GOT3 (cell line): ENCODE measurements at places on chromosomes 5 and 9.
A peak's percentile ranks its signal among the peaks of the same experiment; 100 is the strongest.

GRCh38 chr5:146944764-146945616 is 66.4 kb upstream of the PPP2R2B start:
- no peak for DNase-seq

- DNase-seq, result no peak
These were observed 10.8 kb downstream of the NOTCH1 start for GRCh38 chr9:136535070-136535469.

DNA sequence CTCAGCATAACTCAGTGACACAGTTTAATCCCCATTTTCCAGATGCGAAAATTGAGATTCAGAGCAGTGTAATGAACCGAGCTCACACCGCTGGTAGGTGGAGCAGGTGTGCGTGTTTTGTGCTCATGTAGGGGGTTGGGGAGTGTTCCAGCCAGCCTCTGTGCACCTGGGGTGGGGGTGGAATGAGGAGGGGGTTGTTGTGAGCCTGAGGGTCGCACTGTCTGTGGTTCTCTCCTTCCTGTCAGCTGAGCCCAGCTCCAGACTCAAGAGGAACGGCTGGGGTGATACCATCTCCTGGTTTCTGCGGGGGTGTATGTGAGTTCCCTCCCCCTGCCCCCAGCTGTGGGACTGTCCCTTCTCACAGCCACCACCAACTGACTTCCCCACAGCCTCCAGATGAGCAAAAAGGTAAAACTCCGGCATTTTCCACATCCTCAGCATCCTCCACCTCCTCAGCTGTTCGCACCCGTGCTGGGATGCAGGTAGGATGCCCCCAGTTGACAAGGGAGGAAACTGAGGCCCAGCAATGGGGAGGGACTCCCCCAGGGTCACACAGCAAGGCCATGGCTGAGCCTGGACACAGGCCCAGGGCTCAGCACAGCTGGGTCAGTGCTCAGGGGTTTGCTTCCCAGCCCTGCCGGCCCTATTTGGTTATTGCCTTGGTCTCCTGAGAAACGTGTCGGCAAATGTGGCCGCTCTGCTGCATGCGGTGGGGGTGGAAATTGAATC is 2.1 kb downstream of the SH2D3C start:
- DNase-seq, result no peak

DNA sequence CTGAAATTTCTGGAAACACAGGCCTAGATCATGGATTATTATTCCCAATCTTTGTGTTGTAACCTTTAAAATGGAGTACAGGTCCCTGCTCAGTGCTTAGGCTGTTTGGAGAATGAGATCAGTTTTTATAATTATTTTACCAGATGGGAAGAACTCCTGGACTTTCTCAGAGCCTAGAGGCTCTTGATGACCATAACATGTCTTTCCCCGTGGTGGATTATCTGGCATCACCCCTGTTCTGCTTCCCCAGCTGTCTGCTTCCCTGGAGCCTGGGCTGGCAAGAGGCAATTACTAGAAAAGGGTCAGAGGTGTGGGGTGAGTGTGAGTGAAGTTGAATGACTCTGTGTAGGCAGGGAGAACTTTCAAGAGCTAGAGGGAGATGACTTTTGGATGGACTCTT is 143.0 kb downstream of the CARTPT start:
- DNase-seq, result no peak

GRCh38 chr5:18113721-18114120 is 479.5 kb downstream of the TAF11L14 start:
- DNase-seq, result no peak

DNA sequence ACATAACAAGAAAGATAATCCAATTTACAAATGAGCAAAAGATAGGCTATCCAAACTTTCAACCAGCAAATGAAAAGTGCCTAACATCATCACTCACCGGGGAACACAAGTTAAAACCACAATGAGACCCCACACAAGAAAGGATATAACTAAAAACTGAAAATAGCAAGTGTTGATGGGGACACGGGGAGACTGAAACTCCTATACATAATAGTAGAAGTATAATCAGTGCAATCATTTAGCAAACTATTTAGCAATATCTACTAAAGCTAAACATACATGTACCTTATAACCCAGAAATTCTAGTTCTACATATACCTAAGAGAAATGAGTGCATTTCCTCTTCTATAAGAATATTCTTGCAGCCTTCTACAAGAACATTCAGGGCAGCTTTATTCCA is 72.5 kb downstream of the RICTOR start:
- no peak for DNase-seq

GRCh38 chr5:138724470-138725146 is 28.6 kb upstream of the CTNNA1 start:
- DNase-seq, result peak; percentile 80

DNA sequence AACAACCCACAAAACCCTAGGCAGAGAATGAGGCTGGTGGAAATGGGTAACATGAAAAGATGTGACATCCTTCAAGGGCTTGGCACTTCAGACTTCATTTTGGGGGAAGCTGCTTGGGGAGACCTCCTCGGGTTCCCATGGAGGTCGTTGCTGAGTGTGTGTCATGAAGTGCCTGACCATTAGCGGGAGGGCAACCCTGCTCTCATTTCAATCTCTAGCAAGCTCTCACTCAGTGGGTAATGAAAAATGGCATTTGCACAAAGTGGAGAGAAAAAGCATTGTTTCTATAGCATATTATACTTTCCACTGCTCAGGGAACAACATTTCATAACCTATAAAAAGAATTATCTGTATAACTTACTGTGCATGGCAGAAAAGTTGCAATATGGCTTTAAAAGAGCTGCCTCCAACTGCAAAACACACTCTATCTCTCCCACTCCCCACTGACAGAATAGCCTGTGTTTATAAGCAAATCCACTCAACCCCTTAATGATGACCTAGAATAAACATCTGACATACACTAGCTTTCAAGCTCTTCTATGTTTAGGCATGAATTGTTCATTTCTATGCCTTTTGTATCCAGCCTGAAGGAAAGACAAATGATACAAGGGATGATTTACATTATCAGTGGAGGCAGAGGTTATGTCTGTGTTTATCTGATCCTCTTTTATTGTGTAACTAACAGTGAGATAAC is 357.2 kb downstream of the ZSWIM6 start:
- DNase-seq, result no peak

DNA sequence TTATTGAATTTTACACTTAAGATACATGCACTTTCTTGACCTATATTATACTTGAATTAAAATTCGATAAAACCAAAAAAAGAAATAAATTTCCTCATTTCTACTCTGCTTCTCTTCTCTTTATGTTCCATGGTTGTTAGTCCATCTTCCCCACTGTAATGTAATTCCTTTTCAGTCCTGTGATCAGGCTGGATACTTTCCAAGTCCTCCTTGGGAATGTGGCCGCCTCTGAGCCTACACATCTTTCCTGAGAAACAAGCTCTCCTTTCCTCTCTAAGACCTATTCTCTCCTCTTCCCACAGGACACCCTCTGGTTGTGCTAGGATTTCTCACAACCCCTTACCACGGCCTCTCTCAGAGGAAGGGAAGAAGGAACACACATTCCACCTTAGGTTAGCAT is 285.1 kb downstream of the DNAH5 start:
- no peak for DNase-seq

DNA sequence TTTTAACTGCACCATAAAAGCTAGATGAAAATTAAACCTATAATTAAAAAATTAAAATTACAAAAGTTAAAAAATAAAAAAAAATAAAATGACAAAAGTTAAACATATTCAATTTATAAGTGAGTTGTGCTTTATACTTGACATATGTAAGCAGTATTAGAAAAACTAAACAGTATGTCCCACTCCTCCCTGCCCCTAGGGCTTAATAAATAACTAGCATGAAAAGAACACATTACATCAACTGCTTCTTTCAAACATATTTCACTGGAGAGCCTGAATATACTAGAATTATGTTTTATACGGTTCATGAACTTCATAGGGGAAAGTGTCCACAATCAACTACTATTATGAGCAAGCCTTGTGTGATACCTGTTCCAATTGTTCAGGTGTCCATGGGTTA is 47.6 kb downstream of the ECPAS start:
- no peak for DNase-seq

DNA sequence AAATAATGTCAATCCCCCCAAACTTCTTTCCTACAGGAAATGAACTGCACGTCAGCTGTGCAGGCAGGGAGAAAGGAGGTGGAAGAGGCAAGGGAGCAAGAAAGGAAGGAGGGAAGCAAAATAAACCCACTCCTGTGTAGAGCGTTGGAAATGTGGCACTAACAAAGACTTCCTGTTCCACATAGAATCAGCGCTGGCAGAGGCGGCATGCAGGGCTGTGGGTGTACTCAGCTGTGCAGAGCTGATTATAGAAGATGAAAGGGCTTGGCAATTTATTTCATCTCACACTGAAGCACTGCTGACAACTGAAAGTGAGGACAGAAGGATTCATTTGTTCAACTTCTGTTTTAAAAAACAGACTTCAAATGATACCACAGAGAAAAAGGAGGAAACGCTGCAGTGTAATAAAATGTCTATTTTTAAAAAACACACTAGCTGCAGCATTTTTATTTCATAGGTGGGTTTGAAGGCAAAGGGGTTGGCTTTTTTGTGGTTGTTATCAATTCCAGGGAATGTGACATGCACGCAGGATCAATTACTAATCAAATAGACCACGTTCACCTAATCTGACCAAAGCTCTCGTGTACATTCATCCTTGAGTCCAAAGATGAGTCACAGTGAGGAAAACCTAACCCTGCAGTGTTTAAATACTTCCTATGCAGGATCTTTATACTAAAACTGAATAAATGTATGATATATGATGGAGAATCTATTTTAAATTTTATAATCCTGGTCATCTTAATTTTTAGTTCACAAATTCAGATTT is 583.5 kb downstream of the ZNF608 start:
- DNase-seq, result no peak

DNA sequence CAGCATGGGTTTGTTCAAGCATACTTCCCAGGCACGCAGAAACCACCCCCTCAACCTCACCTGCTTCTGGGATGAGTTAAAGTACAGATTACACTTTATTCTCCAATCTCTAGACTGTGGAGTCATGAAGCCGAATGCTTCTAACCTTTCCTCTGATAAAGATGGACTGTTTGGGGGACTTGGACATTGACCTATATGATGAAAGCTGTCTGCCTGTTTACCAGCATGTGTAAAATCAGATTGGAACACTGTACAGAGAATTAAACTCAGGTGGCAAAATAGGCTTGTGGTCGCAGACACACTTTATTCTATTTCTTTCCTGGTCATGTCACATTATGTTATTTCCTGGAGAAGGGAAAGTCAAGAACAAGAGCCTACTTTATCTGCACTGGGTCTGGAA is 25.7 kb downstream of the IL9 start:
- DNase-seq, result no peak

GRCh38 chr5:56565644-56566043 is 249.7 kb upstream of the MAP3K1 start:
- no peak for DNase-seq

DNA sequence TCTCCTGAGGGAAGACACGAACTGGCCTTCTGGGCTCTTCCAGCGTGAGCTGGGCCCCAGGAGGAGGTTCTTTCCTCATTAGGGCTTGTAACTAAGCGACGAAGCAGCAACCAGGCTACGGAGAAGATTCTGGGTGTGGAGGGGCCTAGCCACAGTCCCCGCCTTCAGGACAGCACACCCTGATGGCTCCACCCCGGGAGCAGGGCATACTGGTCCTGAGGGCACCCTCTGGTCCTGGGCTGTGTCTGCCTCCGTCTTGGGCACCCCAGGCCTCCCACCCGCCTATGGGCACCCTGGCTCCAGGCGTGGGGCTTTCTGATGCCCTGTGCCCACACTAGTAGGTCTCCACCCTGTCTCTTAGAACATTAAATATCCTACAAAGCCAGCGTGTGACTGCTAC is 136.4 kb downstream of the OLFM1 start:
- no peak for DNase-seq

- DNase-seq, result no peak
These were observed 339.9 kb downstream of the ACTL7B start for GRCh38 chr9:108515856-108516255.

- DNase-seq, result no peak
These were observed 91.0 kb downstream of the NNT start for GRCh38 chr5:43694027-43694426.

DNA sequence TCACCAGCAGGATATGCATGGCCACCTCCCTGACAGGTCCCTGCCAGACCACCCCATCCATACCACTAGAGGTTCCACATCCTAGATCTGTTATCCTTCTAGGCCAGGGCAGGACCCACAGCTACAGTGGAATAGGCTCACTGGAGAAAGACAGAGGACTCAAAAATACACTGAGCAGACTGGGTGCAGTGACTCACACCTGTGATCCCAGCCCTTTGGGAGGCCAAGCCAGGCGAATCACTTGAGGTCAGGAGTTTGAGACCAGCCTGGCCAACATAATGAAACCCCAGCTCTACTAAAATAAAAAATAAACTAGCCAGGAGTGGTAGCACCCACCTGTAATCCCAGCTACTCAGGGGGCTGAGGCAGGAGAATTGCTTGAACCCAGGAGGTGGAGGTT is 56.5 kb upstream of the TESK1 start:
- DNase-seq, result no peak

DNA sequence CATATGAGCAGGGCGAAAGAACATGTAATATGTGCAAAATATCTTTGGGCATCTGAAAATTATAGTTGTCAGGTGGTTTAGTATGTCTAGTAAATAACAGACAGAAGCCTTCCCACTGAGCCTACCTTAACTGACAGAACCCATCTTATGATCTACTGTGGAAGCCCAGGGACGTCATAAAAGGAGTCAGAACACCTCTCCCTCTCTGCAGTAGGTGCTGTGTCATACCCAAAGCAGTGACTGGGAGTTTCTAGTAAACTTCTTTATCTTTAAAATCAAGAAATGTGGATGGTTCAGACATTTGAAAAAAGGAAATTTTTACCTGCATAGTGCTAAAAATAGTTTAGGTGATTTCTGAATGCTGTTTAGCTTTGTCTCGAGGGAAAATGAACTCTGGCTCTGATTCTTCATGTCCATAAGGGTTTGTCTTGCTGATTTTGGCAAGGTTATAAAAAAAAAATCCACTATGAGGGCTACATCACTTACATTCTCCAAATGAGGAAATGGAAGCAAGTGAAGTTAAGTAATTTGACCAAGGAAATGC is 104.0 kb downstream of the NUDT12 start:
- no peak for DNase-seq
